ENCODE measurements at places on chromosomes 12 and 14.

- DNase-seq = no peak
These were observed 10.6 kb downstream of the PHLDA1 start for GRCh38 chr12:76020731-76021672.

DNA sequence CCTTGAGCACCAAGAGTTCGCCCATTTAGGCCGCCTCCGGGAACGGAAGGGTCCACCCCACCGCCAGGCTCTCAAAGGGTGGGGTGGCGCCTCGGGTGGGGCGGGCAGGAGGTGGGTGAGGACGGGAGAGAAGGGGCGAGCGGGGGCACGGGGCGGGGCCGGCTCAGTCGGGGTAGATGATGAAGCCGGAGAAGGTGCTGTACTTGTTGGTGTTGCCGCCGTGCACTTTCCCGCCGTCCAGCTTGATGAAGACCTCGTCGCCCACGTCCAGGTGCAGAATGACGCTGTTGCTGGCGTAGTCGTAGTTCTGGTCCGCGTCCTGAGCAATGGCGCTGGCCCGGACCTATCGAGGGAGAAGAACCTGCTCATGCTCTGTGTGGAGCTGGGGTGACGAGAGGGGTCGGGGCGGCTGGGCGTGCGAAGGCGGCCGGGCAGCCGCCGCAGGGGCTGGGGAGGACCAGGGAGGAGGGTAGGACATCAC lies 4.1 kb downstream of the C1QL4 start:
- no peak for DNase-seq

DNA sequence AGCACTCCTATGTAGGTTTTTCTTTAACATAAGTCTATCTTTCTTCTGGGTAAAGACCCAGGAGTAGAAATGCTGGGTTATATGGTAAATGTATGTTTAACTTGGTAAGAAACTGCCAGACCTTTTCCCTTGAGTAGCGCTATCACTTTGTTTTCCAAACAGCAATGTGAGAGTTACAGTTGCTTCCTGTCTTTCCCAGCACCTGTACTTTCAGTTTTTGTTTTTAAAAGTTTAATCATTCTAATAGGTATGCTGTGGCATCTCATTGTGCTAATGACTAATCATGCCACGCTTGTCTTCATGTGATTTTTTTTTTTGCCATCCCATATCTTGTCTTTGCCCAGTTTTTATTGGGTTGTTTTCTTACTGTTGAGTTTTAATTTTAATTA lies 28.1 kb downstream of the GIT2 start:
- DNase-seq = no peak

- DNase-seq = no peak
These were observed 250.0 kb downstream of the MED13L start for GRCh38 chr12:116027551-116027821.

GRCh38 chr12:96034621-96035282 lies 635 bp downstream of the LTA4H start:
- DNase-seq = no peak

- no peak for DNase-seq
These were observed 385.3 kb downstream of the NPAS3 start for GRCh38 chr14:33323979-33324378.

Data from suprapubic skin (tissue), 4 donors.